ENCODE measurements at places on chromosomes 12 and 14.

GRCh38 chr12:110934093-110934852, 13.9 kb upstream of the MYL2 start:
- DNase-seq: no peak

DNA sequence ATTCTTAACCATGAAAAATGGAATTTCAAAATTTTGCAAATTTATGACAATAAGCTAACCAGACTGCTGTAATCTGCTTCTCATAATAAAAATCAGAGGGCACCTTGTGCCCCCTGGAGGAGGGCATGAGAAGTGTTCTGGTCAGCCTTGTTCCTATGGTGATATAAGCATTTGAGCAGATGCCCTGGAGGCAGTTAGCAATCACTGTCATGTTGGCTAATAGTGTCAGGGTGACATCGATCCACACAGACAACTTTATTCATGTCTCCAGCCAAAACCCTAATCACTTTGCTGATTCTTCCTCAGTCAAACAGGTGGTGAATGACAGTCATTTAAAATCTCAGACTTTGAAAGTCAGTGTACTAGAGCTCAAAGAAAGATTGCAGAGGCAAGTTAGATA, 943.0 kb downstream of the GALC start:
- DNase-seq: no peak

DNA sequence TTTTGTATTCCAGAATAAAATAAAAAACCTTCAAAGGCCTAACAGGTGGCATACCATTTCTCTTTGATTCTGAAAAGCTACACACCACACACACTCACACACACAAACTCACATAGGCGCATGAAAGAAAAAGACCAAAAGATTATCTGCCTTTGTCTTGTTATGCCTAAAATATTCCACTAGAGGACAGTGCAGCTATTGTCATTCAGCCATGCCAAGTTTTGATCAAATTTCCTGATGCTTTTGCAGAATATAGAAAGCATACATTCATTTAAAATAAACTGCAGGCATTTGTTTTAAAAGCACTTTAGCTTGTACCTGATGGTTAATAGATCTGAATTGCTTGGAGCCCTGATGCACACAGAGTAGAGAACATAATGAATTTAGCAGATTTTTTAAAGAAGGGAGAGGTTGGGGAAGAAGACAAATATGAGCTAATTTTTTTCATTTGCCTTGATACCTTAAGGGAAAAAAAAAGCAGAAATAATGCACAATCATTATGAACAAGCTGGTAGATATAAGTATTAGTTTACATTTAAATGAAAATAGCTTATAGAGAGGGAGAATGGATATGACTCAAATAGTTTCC, 1766.9 kb upstream of the SEL1L start:
- no peak for DNase-seq

DNA sequence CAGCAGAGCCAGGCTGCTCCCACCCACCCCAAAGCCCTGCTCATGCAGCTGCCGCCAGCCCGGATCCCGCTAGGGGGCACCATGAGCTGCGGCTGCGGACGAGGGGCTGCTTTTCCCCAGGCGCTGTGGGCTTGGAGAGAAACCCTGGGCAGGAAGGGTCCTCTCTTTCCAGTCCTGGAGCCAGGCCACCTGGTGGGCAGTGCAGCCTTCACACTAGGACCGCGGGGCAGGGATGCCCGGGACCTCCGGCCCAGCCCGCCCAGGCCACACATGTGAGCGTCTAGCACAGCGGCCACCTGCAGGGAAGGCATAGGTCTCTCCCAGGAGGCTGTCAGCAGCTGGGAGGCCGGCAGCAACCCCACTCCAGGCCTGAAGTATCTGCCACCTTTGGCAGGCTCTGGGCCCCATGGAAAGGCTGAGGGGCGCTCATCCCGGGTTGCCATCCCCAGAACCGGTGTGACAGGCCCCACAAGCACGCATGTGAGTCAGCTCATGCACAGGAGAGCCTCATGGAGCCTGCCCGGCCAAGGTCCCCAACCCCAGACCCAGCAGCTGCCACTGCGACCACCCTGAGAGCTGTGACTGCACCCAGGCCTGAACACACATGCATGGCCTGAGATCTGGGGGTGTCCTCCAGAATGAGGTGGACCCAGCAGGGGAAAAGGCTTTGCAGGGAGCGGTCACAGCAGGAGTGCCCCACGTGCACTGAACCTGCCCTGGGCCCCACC, 280.0 kb upstream of the RTL1 start:
- DNase-seq: no peak

DNA sequence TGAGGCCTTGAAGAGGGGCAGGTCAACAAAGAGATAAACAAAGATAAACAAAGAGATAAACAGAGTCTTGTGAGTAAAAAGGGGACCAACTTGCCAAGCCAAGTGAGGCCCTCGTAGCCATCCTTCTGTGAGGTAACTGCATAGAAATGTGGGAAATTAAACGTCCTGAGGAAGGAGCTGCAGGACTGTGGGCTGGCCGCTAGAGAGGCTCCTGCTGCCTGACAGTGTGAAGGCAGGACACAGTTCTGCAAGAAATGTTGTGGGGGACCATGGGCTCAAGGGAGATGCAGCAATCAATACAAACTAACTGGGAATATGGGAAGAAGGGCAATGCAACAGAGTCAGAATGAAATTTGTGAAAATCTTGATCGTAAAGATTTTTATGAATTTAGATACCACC, 91.9 kb downstream of the SLC8A3 start:
- DNase-seq: no peak

- no peak for DNase-seq
Measured at GRCh38 chr12:25715102-25715501, 162.0 kb upstream of the LMNTD1 start.

GRCh38 chr14:90632871-90633270, 183.4 kb downstream of the TTC7B start:
- DNase-seq: no peak

- DNase-seq: peak; percentile 50
Measured at GRCh38 chr14:55807053-55807880, 227.3 kb downstream of the KTN1 start.

- no peak for DNase-seq
Measured at GRCh38 chr12:95522692-95523091, 28.6 kb downstream of the USP44 start.

- no peak for DNase-seq
Measured at GRCh38 chr12:14393751-14394150, 28.3 kb downstream of the ATF7IP start.
